ENCODE measurements at places on chromosomes 3 and 15. TPM values are rescaled to one million over a fixed set of nuclear protein-coding genes. Genes with fewer than 3 reads are reported as not detected.

GRCh38 chr3:43096761-43097160 is 9.1 kb downstream of the POMGNT2 start:
- no peaks in the 10 kb centered on the region for H3K27me3 ChIP-seq
- H3K36me3 ChIP-seq, result no peaks in the 10 kb centered on the region
- no peak overlapping the region for H3K27ac ChIP-seq
- H3K4me3 ChIP-seq, result no peak overlapping the region

Gene CPA3
- not detected for total RNA-seq

- H3K4me3 ChIP-seq, result no peak overlapping the region
- no peak for DNase-seq
- no peaks in the 10 kb centered on the region for H3K36me3 ChIP-seq
- no peaks in the 10 kb centered on the region for H3K27me3 ChIP-seq
- no peak overlapping the region for H3K27ac ChIP-seq
Observed at GRCh38 chr15:58501636-58502188, 69.9 kb downstream of the LIPC start.

DNA sequence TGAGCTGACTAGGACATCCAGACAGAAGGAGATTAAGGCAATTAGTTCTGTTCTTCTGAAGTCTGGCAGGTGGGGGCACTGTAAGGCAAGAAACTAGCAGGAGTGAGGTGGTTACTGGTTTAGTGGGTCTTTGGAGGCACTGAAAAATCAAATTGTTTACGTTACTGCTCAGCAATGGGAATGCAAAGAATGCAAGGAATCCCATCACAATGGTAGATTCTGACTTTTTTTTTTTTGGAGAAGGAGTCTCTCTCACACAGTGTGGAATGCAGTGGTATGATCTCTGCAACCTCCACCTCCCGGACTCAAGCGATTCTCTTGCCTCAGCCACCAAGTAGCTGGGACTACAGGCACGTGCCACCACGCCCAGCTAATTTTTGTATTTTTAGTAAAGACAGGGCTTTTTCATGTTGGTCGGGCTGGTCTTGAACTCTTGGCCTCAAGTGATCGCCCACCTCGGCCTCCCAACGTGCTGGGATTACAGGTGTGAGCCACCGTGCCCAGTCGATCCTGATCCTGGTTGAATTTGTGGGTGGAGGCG is 16.4 kb downstream of the FAM107A start:
- no peaks in the 10 kb centered on the region for H3K27me3 ChIP-seq
- H3K36me3 ChIP-seq, result no peaks in the 10 kb centered on the region
- DNase-seq, result peak; percentile 85
- peak overlapping the region; percentile 71 for H3K27ac ChIP-seq
- peaks cover 3% of the 10 kb centered on the region for H3K4me1 ChIP-seq

DNA sequence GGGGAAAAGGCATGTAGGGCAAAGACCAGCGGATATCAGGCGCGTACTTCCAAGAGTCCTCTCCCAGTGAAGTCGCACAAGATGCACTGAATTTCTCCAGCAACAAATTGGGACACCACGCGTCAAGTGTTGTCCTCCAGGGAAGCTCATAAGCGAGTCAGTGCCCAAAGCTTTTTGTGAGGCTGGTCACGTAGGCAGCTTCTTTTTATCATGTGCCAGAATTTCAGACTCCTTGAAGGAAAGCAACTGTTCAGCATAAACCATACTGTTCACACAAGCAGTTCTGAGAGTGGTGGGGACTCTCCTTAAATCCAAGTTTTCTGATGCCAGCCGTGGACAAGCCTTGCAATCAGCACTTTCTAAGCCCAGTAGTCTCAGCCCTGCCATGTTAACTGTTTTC is 10.1 kb upstream of the FSTL1 start:
- no peak overlapping the region for H3K27ac ChIP-seq
- H3K4me1 ChIP-seq, result peaks cover 17% of the 10 kb centered on the region
- DNase-seq, result no peak
- no peaks in the 10 kb centered on the region for H3K36me3 ChIP-seq
- H3K27me3 ChIP-seq, result no peaks in the 10 kb centered on the region

Gene KIF15
- total RNA-seq, result 41.9 TPM

GRCh38 chr3:99852851-99853250 is 35.2 kb downstream of the CMSS1 start:
- H3K27me3 ChIP-seq, result no peaks in the 10 kb centered on the region
- no peak for DNase-seq
- no peak overlapping the region for H3K4me3 ChIP-seq
- no peaks in the 10 kb centered on the region for H3K4me1 ChIP-seq
- H3K36me3 ChIP-seq, result peaks cover 12% of the 10 kb centered on the region
- no peak overlapping the region for H3K27ac ChIP-seq

Gene PLIN1
- not detected for total RNA-seq

Gene CCDC80
- 18.0 TPM for total RNA-seq

DNA sequence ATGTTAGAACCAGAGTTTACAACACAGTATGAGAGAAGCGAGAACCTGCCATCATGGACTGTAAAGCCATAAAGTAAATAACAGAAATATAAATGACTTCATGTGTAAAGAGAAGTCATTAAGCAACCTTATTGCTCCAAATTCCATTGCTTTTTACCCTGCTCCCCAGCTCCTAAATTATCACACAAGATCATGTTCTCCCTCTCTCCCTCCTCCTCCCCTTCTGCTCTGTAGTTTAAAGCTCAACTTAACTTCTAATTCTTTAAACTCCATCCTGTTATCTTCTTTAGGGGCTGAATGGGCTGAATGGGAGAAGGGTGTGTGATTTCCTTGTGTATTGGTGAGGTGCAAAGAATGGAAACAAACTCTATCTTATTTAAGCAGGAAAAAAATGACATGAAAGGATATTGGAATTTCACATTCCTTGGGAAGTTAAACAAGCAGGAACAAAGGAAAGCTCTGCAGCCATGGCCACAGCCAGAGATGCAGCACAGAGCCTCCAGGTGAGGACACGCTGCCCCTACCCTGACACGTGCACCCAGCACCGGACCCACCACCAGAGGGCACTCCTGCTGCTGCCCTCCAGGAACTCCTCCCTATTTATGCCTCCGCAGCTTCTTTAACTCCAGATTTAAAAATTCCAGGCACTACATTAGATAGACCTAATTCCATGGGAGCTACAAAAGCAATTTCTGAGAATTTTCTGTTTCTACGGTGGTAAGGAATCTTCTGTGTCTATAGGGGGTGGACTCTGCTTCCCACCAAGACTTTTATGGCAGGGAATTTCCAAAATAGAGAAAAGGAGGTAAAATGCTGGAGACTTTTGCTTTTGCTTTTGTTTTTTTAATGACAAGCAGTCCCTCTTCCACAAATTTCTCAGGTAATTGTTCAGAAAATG is 76.9 kb upstream of the ABI3BP start:
- H3K4me1 ChIP-seq, result peaks cover 13% of the 10 kb centered on the region
- H3K4me3 ChIP-seq, result no peak overlapping the region
- no peak overlapping the region for H3K27ac ChIP-seq

GRCh38 chr15:64558460-64559179 is 98.2 kb downstream of the ZNF609 start:
- no peaks in the 10 kb centered on the region for H3K4me1 ChIP-seq
- no peaks in the 10 kb centered on the region for H3K27me3 ChIP-seq
- no peaks in the 10 kb centered on the region for H3K36me3 ChIP-seq
- DNase-seq, result no peak
- H3K27ac ChIP-seq, result no peak overlapping the region

- no peaks in the 10 kb centered on the region for H3K27me3 ChIP-seq
- peak overlapping the region; percentile 53 for H3K27ac ChIP-seq
- DNase-seq, result peak; percentile 63
Observed at GRCh38 chr15:98694161-98694560, 45.8 kb downstream of the IGF1R start.
